ENCODE measurements at places on chromosomes 2 and 18.

DNA sequence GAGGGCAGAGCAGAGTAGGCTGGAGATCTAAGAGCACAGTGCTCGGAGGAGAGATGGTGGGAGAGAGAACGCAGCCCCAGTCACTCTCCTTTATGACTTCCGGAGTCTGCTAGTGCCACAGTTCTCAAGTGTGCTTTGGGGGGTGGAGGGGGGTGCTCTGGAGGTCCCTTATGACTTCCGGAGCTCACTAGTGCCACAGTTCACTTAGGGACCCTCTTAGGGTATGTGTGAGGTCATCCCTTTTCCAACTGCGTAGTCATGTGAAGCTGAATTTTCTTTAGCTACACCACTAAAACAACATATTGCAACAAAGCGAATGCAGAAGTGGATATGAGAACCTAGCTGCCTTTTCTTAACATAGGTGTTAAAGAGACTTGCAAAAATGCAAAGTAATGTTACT, 153.7 kb upstream of the KCTD1 start:
- DNase-seq = no peak

GRCh38 chr2:164560181-164560792, 61.0 kb downstream of the GRB14 start:
- DNase-seq = peak; percentile 34

GRCh38 chr2:225400060-225400511, 576 bp downstream of the NYAP2 start:
- peak; percentile 52 for DNase-seq

DNA sequence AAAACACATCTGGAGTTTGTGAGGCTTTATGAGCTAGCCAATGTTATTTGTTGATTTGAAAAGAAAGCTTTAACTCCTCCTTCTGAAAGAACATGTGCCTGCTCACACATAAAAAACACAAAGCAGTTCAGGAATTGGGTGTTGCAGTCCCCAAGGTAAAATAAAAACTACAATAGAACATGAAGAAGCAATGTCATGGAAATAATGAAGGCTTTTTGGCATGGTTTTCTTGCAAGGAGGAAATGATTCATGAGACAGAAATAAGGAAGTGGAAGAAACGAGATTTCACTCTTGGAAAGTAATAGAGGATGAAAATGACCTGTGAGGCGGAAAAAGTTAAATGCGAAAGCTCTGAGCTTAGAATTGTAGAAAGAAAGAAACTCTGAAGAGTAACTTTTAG, 81.1 kb downstream of the TRIB2 start:
- DNase-seq = peak; percentile 77

- peak; percentile 33 for DNase-seq
Observed at GRCh38 chr2:68420254-68420910, 46.7 kb downstream of the FBXO48 start.

DNA sequence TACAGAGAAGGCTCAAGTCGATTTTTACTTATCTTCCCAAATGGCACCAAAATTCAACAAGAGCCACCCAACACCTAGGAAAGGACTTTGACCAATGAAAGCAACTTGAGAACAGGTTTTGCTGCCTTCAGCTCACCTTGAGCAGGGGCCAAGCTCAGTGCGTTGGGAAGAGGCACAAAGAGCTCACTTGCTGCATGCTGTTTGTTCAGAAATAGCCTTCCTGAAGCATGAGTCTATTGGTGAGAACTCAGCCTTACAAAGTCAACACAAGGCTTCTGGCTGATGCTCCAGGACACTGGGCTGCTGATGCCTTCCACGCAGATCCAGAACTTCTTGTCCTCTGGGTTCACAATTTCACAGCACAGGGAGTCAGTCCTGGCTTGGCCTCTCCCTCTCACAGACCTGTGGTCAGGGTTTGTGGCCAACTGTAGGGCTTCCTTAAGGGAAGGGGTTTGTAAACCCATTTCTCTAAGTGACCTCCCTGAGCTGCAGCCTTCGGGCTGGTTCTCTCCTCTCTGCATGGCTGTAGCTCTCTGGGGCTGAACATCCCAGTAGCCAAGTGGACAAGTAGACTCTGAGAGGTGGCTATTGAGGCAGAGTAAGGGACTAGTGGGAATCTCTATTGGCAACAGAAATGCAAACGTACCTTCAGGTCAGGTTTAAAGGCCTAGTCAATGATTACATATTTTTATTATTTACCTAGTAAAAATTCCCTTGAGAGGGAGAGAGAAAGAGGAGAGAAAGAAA, 124.7 kb upstream of the GATA6 start:
- no peak for DNase-seq

GRCh38 chr2:174085781-174086180, 120.6 kb upstream of the SP3 start:
- no peak for DNase-seq

- peak; percentile 82 for DNase-seq
Observed at GRCh38 chr18:59743566-59743965, 46.3 kb upstream of the CCBE1 start.

GRCh38 chr18:12021596-12021995, 40.3 kb downstream of the IMPA2 start:
- DNase-seq = no peak

- DNase-seq = no peak
Observed at GRCh38 chr2:45814951-45815621, 163.6 kb downstream of the PRKCE start.

GRCh38 chr2:236054125-236054524, 114.1 kb downstream of the GBX2 start:
- DNase-seq = peak; percentile 9

GRCh38 chr18:48804856-48805610, 145.7 kb downstream of the SMAD7 start:
- DNase-seq = no peak

- no peak for DNase-seq
Observed at GRCh38 chr18:24517554-24517953, 57.1 kb downstream of the HRH4 start.

- DNase-seq = no peak
Observed at GRCh38 chr2:44137048-44137447, 31.6 kb upstream of the PPM1B start.

GRCh38 chr2:60476206-60476954, 77.1 kb downstream of the BCL11A start:
- no peak for DNase-seq

DNA sequence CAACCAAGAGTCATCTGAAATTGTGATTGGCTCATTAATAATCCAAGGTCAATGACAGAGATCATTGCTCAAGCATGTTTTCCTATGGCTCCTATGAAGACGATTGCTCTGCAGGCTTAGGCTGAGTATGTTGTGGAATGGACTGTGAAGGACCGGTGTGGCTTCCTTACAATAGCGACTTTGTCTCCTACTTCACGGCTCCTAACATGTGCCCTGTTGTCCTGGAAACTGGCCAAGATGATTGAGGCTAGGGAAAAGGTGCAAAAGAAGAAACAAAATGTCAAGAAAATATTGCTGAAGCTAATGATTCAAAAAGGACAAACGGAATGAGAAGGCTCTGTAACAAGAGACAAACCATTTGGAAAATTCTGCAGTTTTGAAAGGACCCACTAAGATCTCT, 24.3 kb downstream of the DLGAP1 start:
- no peak for DNase-seq

GRCh38 chr2:121521359-121521758, 9.3 kb upstream of the RNU4ATAC start:
- no peak for DNase-seq

- DNase-seq = no peak
Observed at GRCh38 chr2:14125624-14126293, 506.8 kb upstream of the LRATD1 start.

GRCh38 chr18:28494151-28494550, 317.2 kb upstream of the CDH2 start:
- DNase-seq = peak; percentile 91

DNA sequence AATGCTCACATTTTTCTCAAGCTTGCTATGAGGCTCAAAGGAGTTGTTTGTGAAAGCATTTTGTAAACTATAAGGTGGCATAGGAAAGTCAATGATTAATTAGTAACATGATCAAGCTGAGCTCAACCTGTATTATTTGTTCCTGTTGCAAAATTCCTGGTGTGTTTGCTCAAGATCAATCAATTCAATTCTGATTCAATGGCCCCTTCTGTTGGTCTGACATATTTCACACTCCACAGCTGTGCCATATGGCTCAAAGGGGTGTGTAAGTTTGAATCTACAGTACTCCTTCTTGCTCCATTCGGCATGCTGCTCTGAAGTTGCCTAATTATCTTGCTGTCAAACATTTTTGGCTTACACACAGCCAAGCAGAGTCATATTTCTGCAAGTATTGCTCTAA, 341.6 kb upstream of the LRP1B start:
- no peak for DNase-seq

GRCh38 chr2:70753902-70754301, 14.1 kb downstream of the ADD2 start:
- no peak for DNase-seq

- DNase-seq = peak; percentile 37
Observed at GRCh38 chr2:48900321-48901014, 144.9 kb upstream of the LHCGR start.

DNA sequence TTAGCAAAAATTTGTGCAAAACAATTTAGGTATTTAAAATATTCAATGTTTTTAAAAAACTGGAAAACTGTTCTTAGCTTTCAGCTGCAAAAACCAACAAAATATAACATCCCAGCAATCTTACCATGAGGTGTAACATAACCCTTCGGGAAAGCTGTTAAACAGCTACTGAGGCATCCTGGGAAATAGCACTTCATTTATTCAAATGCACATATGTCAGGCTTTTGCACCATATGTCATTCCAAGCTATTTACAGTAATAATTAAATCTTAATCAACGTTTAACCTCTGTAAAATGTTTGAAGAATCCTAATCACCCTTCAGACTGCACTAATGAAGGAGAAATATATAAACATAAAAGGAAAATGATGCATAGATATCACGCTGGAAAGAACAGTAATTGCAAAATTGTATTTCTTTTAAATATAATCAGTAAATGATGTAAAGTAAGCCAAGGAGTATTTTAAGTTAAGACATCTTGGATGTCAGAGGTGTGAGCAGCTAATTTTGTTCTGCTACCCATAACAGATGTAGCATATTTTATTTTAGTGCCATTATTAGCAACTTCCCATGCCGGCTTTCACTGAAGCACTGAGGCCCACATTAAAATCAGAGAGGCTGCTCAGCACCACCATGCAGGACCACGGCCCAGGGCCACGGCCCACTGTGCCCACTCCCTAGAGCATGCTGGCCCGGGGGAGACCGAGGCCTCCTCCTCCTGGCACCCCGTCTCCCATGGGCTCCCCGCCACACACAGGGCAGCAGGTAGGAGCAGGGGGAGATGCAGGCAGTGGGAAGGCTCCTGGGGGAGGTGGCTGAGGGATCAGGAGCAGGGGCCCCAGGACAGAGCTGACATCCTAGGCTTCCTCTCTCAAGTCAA, 30.9 kb downstream of the EMX1 start:
- DNase-seq = no peak

DNA sequence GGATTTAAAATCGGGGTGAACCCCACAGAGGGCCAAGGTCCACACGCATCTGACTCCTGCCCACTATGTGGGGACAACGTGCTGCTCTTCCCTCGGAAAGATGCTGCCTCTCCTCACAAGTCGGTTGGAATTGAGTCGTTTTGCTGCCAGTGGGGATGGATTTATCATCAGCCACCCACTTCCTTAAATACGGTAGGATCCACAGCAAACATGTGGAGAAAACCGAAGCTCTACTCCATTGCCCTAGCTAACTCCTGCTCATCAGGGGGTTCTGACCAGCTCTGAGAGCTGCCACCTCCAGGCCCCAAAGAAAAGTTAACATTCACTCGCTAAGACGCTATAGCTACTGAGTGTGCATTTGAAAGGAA, 80.9 kb downstream of the CHRNA1 start:
- peak; percentile 67 for DNase-seq

DNA sequence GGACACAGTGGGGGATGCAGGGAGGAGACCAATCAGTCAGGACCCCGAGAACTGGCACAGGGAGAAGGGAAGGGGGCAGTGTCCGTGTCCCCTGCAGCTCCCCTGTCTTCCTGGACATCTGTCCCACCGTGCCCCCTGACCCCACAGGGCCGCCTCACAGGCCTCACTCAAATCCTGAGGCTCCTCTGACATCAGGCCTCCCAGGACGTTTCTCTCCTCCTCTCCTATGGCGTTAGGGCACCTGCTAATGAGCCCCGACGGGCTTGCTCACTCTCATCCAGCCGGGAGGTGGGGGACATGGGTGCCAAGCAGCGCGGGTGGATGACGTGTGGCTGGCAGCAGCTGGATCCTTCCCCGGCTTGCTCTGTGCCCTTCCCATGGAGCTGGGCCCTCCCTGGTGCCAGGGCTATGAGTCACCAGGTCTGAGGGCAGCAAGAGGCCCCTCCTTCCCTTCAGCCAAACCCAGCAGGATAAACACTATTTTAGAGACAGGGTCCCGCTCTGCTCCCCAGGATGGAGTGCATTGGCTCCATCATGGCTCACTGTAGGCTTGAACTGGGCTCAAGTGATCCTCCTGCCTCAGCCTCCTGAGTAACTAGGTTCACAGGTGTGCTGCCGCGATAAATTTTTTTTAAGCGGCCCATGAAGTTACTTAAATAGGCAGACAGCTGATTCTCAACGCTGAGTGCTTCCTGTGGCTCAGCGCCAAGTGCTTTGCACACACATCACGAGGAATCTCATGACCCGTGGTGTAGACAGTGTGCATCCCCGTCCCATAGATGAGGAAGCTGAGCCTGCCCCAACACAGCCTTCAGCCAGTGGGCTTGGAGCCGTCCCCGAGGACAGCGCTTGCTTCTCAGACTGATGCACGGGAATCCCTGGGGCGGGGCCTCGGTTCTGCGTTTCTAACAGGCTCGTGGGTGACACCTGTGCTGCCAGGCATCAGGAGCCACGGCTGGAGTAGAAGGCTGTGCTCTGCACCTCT, 64.5 kb upstream of the HDAC4 start:
- DNase-seq = peak; percentile 28

- peak; percentile 100 for DNase-seq
Observed at GRCh38 chr2:207513551-207514257, 16.1 kb upstream of the CREB1 start.

DNA sequence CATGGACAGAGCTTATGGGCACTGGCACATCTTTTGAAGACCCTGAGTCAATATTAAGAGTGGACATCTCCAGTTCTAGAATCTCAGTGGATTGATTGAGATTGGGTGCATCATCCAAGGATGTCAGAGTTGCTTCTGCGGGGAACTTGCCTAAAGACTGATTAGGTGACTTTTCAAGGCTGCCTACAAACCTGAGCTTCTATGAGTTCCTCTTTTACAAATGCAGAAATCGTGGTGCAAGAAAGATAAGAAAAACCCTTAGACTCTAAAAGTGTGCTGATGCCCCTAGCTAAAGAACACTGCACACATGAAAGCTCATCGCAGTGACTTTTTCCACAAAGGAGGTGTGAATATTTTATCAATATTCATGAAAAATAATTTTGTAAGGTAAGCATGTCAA, 86.8 kb upstream of the NEDD4L start:
- no peak for DNase-seq

GRCh38 chr2:45862843-45863242, 211.4 kb downstream of the PRKCE start:
- no peak for DNase-seq

- no peak for DNase-seq
Observed at GRCh38 chr2:2933426-2933825, 444.2 kb downstream of the EIPR1 start.

All from AG10803 (cell line).